ENCODE measurements at places on chromosomes 2 and 18.
A peak's percentile ranks its signal among the peaks of the same experiment; 100 is the strongest.

- no peak for DNase-seq
Observed at GRCh38 chr2:9663008-9663879, 32.4 kb upstream of the YWHAQ start.

DNA sequence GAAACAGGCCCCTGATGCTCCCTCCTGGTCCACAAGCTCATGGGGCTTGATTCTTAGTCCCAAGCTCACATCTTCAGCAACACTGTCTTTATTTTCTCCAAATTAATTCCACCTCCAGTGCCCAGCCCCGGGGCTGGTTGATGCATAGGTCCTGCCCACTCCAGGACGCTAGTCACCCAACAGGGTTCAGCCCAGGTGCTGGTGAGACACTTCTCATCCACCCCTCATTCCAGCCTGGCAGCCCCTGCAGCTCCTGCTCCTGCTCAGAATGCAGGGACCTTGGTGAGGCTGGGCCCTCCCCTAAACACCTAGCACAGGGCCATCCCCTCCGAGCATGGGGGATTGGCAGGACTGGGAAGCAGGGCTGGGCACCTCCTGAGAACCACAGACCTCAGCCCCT, 25.7 kb downstream of the STEAP3 start:
- DNase-seq, result no peak

DNA sequence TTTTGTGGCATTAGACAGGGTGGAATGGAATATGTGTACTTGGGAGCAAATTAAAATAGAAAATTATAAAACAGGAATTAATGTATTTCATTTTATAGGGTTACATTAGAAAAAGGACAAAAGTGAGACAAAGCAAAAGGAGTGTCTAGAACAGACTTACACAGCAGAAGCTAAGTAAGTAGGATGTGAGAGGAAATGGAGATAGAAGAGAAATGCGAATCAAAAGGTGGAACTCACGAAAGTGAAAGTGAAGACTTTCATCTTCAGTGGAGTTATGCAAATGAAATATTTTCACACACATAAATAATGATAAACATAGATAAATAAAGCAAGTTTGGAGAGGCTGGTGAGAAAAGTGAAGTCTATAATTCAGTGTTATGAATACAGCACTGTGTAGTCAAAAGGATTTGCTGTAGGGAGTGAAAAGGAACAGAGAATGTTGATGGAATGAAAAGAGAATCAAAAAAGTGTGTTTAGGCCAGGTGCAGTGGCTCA, 94.8 kb downstream of the DLGAP1 start:
- no peak for DNase-seq

- no peak for DNase-seq
Observed at GRCh38 chr2:219182331-219183150, 4.5 kb downstream of the RETREG2 start.

- no peak for DNase-seq
Observed at GRCh38 chr2:175418224-175418835, 236.8 kb upstream of the ATP5MC3 start.

- DNase-seq, result no peak
Observed at GRCh38 chr2:110960954-110961353, 159.8 kb upstream of the BCL2L11 start.

DNA sequence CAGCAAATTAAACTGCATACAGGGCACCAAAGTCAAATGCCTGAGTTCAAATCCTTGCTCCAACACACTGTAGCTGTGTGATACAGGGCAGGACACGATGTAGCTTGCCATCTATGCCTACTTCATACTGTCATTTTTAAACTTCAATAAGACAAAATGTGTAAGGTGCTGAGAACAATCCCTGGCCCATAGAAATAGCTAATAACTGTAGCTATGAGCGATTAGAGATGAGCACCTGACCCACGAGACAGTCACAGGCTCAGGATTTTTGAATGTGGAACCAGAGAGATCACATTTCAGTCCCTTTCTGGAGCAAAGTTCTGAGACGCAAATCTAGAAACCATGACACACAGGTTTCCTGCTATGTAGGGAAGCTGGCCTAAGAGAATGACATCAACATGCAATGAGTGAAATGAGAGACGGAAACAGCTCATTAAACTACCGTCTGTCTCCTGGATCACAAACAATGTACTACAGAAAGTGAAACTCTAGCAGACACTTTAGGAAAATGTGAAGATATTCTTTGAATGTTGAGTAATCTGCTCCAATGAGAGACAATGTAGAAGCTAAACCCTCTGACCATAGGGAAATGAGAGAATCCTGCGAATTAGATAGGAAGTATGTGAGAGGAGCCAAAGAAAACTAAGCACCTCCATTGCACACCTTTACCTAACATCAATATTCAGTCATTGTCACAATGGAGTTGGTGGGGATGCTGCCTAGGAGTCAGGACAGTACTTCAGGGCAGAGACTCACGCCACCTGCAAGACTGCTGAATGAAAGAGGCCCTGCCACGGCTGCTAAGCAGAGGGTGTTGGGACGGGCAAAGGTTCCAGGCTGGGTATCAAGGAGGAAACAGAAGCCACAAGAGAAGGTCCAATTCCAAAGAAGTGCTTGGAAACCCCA, 25.5 kb downstream of the B4GALT6 start:
- no peak for DNase-seq

DNA sequence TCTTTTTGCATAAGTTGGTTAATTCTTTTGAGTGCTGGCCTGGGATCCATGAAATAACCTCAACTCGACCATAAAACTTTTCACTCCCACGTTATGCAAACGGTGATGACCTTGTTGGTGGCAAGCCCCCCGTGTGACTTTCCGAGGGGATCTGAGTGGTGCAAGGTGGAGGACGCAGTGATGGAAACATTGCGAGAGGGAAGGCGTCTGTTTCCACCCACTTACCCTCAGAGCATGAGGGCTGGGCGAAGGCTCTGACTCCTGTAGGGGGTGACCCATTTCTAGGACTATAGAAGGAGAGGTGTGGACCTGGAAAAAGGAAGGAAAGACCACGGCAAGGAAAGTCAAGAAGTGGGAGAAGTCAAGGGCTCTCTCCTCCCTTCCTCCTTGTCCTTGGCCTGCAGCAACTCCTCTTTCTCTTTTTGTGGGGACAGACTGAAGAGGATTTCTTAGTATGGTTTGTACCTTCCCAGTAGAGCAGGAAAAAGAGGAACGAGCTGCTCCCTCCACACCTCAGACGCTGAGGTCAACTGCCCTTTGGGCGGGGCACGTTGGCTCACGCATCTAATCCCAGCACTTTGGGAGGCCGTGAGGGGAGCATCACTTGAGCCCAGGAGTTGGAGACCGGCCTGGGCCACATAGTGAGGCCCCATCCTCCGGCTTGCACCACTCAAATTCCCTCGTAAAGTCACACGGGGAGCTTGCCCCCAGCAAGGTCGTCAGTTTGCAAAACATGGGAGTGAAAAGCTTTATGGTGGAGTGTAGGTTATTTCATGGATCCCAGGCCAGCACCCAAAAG, 15.5 kb upstream of the CD8A start:
- DNase-seq, result no peak

DNA sequence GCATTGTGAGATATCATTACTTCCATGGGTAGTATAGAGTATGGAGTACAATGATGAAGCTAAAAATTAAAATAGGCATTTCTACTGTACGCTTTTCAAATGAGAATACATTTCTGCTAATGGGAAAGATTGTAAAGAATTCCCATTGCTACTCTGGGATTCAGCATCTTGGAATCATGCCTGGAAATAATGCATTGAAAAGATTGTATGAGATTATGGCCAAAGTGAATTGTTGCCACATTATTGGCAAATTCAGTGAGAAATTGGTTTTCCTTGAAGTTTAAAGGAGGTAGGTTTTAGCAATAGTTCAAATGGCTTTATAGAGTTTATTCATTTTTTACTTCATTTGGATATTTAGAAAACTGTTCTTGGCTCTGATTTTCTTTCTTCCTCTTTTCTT, 157.9 kb downstream of the GULP1 start:
- DNase-seq, result peak; percentile 49

DNA sequence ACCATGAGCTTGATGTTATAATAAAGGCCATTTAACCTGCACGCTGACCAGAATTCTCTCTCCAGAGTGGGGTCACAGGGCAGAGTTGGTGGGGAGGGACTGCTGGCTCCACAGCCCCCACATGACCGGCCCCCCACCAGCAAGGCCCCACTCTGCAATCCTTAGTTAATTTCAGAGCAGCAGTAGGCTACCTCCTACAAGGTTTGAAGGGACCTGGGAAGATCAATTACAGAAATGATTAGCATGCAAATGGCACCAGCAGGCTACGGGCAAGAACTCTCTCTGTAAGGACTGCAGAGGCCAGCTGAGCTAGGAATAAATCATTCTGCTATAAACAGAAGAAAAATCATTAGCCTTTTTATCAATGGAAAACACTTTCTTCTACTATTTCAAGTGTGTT, 135.3 kb downstream of the C1D start:
- no peak for DNase-seq

- no peak for DNase-seq
Observed at GRCh38 chr18:11946756-11947155, 34.6 kb upstream of the IMPA2 start.

- no peak for DNase-seq
Observed at GRCh38 chr18:23885750-23886149, 128.8 kb upstream of the TTC39C start.

DNA sequence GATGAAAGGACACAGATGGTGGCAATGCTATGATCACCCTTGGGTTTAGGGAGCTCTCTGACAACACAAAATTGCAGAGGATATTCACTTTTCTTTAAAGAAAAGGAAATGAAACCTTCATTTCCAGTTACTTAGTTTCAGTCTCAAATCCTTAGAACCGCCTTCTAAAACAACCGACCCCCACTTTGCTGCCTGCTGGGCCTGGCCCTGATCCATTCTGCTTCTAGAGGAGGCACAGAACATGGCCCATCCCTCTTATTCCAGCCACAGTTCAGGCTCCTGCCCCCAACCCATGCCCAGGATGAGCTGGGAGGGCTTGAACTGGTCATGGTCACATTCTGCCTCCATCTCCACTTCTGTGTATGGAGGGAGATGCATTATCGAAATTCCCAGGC, 311.6 kb downstream of the EN1 start:
- no peak for DNase-seq

DNA sequence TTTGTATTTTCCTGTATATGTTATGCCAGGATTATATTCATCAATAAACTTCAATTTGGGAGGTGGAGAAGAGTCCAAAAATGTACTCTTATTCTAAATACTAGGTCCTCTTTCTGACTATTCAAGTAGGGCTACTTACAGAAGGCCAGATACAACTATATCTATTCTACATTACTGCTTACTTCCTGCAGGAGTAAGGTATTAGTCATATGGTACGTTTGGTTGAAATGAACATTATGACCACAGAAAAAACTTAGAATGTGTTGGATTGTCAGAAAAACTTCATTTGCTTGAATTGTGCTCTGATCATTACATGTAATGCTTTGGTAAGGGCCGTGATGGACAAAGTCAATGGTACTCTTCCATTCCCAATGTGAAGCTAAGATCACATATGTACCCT, 35.0 kb downstream of the STAT4 start:
- no peak for DNase-seq

- no peak for DNase-seq
Observed at GRCh38 chr2:67561457-67561965, 164.4 kb downstream of the ETAA1 start.

GRCh38 chr2:68340226-68341061, 20.7 kb upstream of the CNRIP1 start:
- DNase-seq, result no peak

DNA sequence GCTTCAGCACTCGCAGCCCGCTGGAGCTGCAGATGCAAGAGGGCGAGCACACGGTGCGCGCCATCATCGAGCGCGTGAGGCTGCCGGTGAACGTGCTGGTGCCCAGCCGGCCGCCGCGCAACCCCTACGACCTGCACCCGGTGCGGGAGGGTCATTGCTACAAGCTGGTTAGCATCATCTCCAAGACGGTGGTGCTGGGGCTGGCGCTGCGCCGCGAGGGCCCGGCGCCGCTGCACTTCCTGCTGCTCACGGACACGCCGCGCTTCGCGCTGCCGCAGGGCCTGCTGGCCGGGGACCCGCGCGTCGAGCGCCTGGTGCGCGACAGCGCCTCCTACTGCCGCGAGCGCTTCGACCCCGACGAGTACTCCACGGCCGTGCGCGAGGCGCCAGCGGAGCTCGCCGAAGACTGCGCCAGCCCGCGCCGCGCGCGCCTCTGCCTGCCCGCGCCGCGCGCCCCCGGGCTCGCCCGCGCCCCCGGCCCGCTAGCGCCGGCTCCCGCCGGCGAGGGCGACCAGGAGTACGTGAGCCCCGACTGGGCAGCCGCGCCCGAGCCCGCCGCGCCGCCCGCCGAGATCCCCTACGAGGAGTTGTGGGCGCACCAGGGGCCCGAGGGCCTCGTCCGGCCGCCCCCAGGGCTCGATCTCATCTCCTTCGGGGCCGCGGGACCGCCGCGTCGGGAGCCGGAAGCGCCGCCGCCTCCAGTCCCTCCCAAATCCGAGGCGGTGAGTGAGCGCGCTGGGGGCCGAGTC, 11.8 kb downstream of the GAREM2 start:
- peak; percentile 56 for DNase-seq

- DNase-seq, result no peak
Observed at GRCh38 chr18:22387364-22387763, 30.4 kb downstream of the CTAGE1 start.

GRCh38 chr18:61917818-61918217, 25.0 kb upstream of the RNF152 start:
- no peak for DNase-seq

DNA sequence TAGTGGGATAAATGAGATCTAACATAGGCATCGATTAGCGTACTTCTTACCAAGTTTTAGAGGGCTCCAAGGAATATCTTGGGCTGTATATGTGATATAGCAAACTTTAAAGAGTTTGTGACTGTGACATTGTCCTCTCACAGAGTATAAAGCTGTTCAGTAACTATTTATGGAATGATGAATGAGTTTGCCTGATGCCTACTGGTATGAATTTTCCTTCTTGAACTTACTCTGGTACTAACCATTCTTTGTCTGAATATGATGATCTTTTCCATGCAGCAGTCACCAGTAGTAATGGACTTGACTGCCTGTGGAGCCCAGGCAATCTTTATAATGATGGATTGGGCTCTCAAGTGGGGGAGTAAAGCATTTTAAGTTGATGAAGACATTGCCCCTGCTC, 120.5 kb downstream of the PARD3B start:
- DNase-seq, result no peak

DNA sequence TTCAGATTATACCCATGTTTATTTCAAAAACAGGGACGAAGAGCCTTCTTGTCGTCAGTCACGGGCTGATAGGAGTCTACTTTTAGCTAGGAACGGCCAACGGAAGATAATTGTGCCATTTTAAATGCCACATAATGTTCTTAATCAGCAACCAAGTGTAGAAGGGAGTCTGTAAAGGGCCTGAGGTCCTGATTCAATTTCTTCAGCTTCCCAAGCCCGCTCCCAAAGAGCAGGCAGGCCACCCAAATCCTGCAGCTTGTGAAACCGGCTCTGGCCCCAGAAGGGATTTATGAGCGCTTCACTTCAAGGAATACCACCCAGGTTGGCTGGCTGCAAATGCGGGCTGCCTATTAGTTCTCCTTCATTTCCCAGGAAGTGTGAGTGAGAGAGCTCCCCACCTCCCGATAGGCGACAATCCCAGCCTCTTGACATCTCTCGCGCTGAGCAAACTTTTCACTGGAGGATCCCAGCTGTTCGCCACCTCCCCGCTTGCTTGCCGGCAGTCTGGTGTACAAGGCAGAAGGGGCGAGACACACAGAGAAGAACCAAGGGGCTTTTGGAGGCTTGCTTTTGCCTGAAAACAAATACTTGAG, 272.9 kb downstream of the CDH20 start:
- DNase-seq, result no peak

Data from fibroblast of skin of left biceps (primary cell).